ENCODE measurements at places on chromosomes 12 and 14.

GRCh38 chr12:99915251-99916082 is 69.3 kb downstream of the ANKS1B start:
- DNase-seq: no peak

DNA sequence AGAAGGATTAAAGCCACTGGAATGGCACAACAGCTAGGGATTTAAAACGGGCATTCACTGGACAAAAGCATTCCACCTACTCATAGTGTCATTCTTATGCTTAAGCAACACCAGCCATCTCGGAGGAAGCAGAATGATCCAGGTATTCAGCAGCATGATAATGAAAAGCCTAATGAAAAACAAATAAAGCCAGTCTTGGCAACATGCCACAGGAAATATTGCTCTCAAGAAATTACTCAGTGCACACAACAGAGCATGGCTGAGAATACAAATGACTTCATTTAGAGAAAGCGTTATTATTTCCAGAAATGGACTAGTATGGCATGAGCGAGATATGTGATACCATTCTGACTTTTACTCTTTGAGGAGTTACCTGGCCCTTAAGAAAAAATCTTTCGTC is 442.2 kb downstream of the APAF1 start:
- DNase-seq: no peak

DNA sequence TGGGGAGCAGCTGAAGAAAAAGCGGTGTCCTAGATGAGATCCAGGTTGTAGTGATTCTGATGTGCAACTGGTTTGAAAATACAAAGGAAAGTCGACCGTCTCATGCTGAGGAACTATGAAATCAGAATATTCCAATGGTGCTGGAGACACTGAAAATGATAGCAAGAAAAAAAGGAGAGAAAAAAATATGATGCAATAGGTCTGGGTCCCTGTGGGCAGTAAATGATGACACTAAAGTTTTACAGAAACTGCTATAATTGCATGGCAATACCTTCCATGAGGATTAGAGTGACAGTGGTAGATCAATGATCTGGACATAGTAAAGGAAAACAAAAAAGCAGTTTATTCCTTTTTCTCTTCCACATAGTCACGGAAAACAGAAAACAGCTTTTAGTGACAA is 2.3 kb downstream of the PYM1 start:
- DNase-seq: no peak

GRCh38 chr12:102390068-102390467 is 90.3 kb downstream of the IGF1 start:
- DNase-seq: no peak

DNA sequence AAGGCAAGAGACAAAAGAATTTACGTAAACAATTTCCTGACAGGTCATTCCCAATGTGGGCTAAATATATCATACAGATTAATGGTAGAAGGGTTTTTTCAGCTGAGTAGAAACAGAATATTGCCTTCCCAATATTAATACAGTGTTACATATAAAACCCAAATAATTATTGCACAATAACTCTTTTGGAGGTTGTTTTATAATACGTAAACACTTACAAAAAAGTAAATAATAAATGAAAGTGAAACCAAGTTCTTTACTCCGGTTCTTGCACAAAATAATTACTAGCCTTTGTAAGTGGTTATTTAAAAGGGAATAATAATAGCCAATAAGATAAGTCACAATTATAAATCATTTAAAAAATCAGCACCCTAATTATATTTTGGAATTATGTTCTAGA is 118.6 kb upstream of the SSTR1 start:
- DNase-seq: no peak

- DNase-seq: no peak
These were observed 110.5 kb downstream of the TGFB3 start for GRCh38 chr14:75871181-75871880.

DNA sequence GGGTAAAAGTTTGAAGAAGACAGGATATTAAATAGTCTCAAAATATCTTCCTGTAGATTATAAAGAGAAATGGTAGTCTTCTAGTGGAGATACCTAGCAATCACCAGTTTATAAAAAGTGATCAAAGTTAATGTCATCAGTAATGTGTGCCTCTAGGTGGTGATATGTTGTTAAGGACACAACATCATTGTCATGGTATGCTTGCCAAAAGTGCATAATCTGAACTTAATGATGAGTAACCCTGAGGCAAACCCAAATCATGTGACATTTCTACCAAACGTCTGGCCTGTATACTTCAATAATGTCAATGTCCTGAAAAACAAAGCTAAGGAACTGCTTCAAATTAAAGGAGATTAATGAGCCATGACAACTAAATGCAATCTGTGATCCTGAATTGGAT is 214.7 kb downstream of the PHLDA1 start:
- DNase-seq: no peak

GRCh38 chr12:26338586-26339572 is 143.5 kb downstream of the SSPN start:
- no peak for DNase-seq

- peak; percentile 18 for DNase-seq
These were observed 483 bp downstream of the POC1B start for GRCh38 chr12:89525305-89525823.

- DNase-seq: no peak
These were observed 203.3 kb upstream of the KRR1 start for GRCh38 chr12:75714462-75715322.

GRCh38 chr12:39723831-39724230 is 104.2 kb upstream of the ABCD2 start:
- no peak for DNase-seq

DNA sequence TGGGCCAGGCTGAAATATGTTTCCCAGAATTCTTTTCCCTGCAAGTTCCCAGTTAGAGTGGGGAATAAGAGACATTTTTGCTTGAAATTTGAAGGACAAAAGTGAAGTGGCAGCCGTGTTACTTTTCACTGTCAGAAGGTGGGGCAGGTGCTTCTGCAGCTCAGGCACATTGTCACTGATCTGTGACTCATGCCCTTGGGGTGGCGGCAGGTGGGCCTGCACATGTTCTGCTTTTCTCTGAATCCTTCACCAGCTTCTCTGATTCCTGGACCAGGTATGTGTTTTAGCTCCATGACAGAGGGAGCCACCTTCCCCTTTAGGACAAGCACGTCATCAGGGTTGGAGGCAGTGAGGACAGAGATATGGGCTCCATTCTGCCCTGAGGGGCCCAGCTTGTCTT is 11.7 kb upstream of the KCNA5 start:
- no peak for DNase-seq

DNA sequence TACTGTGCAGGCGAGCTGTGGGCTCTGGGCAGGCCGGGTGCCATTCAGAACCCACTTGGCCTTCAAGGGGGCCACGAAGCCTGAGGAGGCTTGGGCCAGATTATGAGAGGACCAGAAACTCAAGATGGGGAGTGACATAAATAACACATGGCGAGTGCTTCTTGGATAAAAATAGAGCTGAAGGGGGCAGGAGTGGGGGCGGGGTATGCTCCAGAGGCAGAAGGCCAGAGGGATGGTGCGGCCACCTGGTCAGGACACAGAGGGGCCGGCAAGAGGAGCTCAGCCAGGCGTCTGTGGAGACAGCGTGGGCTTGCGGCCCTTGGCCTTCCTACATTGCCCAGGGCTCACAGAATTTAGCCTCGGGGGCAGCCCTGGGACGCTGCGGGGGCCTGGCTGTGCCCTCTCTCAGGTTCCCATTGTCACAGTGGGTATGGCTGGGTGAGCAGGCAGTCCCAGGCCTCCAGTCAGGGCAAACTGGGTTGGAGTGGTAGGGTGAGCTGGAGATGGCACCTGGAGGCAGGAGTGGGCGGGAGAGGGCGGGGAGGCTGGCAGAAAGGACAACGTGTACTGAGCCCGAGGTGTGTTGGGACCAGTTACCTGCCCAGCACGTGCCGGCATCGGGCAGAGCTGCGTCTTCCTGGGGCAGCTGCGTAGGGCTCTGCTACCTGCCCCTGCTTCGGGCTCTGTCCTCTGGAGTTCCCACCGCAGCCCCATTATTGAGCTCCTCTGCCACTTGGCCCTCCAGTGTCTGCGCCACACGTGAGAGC is 7.4 kb upstream of the SLC25A29 start:
- no peak for DNase-seq

DNA sequence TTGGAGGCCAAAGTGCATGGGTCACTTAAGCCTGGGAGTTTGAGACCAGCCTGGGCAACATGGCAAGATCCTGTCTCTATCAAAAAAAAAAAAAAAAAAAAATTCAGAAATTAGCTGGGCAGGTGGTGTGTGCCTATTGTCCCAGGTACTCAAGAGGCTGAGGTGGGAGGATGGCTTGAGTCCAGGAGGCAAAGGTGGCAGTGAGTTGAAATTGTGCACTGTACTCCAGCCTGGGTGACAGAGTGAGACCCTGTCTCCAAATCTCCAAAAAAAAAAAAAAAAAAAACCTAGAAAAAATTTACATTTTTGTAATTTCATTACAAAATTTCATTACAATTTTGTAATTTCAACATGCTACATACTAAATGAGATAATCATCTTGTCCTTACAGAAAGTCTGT is 42.7 kb downstream of the SYNE2 start:
- no peak for DNase-seq

GRCh38 chr14:105578070-105578469 is 51.7 kb downstream of the TMEM121 start:
- no peak for DNase-seq

DNA sequence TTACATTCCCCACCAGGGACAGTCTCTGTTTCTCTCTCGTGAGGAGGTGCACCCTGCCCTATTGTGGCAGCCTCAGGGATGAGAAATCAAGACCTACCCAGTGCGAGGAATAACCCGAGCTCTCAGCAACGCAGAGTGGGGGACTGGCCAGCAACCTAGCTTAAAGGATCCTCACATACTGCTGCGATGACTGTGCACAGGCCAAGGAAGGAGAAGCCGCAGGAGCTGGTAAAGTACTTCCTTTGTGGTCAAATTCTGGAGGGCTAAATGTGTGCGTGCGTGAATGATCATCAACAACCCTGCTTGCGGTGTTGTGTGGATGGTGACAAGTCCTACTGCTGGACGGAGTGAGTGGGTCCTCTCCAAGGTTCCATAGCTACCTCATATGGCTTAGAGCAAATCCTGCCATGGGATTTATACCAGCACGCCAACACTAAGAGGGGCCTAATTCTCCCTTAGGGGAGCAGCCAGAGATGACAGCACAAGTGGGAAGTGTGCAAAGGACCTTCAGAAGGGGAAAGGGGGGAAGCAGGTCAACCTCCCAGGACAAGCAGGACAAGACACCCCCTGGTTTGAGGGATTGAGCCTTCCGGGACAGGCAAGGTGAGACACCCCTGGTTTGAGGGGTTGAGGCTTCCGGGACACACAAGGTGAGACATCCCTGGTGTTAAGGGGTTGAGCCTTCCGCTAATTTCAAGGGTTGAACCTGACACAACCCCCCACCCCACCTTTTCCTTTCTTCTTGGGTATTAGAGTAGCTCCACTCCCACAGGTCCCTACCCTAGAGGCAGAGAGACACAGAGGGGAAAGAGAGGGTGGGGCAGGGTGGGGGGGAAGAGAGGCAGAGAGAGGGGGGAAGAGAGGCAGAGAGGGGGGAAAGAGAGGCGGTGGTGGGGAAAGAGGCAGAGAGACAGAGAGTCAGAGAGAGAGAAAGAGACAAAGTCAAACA is 58.8 kb upstream of the AP4S1 start:
- DNase-seq: no peak

DNA sequence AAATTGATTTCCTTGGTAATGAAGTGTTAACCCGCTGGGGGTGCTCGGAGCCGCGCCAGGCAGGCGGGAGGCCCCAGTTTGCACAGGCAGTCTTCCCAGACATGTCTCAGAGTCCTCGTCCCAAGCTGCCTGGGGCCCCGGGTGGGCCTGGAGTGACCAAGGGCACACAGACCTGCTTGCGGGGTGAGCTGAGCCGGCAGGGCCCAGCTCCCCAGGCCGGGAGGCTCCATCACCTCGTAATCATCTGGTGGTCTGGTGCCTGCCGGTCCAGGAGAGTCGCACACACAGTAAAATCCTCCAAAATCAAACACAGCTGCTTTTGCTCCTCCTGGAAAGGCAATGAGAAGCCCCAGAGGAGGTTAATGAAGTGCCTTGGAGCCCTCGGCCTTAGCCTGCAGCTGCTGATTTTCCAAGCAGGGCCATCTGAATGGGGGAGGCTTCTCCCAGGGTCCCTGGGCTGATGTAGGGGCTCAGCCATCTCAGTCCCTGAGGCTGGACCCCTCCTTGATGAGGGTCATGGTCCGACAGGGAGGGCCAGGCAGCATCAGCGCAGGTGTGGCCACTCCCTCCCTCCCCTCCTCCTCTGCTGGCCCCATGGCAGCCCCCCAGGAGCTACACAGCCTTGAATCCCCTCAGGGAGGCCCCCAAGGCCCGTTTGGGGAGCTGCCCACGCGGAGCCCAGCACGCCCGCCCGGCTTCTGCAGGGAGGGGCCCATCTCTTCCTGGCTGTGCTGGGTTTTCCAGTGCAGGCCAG is 39.4 kb upstream of the FBRSL1 start:
- DNase-seq: no peak

- DNase-seq: no peak
These were observed 10.6 kb upstream of the PYGL start for GRCh38 chr14:50954811-50955372.

DNA sequence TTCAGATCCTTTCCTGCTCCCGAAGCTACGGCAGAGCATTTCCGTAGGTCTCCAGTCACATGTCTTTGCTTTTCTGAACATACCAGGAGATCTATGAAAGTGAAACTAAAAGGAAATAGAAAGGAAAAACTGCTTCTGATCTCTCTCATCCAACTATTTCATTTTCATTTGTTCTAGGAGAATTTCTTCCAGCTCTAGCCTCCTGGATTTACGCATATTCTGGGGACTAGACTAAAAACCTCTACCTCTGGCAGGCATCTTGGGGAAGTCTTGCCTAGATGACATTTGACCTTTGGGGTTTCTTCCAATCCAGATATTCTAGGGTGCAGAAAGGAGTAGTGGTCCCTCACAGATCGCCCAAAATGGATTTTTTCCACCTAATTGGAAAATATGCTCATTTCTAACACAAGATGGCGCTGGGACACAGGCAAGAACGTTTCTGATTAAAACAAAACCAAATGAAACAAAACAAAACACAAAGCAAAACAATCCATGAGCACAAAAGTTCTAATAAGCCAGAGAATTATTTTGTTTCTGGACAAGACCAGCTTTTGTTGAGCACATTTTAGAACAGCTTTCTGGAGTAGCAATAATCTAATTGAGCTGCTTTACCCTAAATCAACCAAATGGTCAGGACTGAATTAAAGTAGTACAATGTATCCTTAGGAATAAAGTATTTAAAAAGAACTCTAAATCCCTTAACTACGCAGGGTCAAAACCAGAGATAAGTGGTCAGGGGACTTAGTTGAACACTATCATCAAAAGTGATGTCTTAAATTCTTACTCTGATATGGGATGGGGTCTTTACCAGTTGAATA is 12.3 kb upstream of the PARP11 start:
- no peak for DNase-seq

DNA sequence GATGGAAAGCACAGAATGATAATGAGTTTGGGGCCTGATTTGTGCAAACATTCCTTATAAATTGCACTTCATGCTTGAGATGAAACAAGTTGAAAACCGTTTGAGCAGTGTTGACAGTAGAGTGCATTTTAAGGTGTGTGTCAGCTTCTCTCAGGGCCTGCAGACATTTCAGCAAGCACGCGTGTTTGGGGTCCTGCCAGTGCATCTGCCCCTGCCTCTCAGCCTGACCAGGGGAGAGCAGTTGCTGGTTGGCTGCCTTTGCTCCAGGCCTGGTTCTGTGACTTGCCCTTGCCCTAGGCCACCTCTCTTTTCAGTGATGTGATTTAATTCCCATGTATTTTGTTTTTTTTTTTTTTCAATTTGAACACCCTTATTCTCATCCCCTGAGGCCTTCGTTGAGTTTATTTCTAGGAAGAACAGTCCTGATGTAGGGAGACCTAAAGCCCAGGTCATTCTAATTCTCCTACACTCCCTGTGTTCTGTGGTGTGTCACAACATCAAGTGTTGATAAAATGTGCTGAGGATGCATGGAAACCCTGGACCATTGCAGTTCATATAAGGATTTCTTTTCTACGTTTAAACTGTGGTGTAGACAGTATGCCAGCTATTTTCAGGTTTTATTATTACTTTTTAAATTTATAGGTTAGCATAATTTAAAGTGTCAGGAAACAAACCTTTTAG is 40.1 kb upstream of the AMN start:
- DNase-seq: no peak

Measured in activated CD4-positive, alpha-beta T cell treated with anti-CD3 and anti-CD28 coated beads for 24 hours (primary cell).